ENCODE measurements at places on chromosomes 6 and 20.

GRCh38 chr6:29653452-29654038 is 3.3 kb upstream of the MOG start:
- no peak for DNase-seq

GRCh38 chr6:154592199-154592860 is 81.8 kb upstream of the CNKSR3 start:
- DNase-seq, result no peak

GRCh38 chr6:158026054-158026900 is 44.6 kb downstream of the SYNJ2 start:
- peak; percentile 88 for DNase-seq

DNA sequence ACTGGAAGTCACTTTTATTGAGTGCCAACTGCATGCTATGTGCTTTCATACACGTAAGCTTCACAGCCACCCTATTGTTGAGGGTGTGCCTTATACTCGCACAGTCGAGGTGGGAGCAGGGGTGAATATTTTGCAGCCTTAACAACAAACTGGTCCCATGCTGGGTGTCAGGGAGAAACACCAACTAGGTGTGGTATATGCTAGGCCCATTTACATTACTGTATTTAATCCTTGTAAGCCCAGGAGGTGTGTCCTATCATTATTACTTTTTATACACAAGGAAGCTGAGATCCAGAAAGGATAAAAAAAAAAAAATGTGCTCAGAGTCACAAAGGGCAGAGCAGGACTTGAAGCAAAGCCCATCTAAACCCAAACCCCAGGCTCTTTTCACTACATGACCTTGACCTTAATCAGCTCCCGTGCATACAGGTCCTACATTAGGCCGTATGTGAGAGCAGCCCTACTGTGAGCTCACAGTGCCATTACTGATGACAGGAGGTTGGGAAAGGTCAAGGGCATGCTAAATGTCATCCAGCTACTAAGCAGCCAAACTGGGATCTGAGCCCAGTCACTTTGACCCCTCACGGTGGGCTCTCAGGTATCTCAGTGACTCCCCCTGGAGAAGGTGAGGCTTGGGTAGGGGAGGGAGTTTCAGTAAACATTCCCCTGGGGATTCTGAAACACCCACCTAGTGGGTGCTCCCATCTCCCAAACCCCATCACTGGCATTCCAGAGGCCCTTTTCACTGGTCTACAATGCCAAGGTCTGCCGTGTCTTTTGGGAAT is 61.7 kb downstream of the BFSP1 start:
- DNase-seq, result no peak

DNA sequence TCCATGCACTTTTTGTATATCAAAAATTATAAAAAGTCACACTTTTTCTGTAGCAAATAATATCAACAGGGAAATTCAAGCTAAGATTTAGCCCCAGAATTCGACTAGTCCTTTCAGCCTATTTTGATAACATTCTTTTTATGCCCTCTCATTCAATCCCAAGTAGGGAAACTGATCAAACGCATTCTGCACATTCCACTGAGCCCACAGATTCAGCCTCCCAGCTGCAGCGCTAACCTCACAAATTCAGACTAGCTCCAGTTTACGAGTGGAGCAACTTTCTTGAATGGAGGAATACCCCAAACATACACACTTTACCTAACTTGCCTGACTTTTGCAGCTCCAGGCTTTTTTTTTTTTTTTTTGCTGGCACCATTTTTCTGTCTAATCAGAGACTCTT is 70.3 kb upstream of the HEY2 start:
- DNase-seq, result no peak

- DNase-seq, result no peak
Measured at GRCh38 chr6:17101422-17102257, at the start of gene STMND1. Gene STMND1, plus strand, starts transcription at chr6:17102050. Its CDS starts 208 bp downstream, at chr6:17102258.

- DNase-seq, result no peak
Measured at GRCh38 chr20:53668992-53669391, 75.4 kb upstream of the ZNF217 start.

DNA sequence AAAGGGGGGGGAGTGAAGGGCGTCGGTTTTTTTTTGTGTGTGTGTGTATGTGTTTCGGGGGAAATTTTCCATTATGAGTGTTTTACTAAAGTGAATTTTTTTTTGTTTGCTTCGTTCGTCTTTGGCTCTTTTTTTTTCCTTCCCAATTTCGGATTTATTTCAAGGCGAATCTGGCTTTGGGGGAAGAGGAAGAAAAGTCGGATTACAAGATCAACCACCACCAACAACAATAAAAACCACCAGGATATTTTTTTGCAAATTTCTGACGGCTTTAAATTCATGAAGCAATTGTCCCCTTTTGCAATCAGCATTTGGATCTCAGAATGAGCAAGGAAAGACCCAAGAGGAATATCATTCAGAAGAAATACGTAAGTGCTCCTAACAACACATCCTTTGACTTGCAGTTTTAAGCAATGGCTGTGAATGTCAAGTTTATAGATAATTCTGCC is 372 bp downstream of the JARID2 start:
- DNase-seq, result no peak

GRCh38 chr6:41677124-41677921 is 39.1 kb downstream of the MDFI start:
- DNase-seq, result no peak

DNA sequence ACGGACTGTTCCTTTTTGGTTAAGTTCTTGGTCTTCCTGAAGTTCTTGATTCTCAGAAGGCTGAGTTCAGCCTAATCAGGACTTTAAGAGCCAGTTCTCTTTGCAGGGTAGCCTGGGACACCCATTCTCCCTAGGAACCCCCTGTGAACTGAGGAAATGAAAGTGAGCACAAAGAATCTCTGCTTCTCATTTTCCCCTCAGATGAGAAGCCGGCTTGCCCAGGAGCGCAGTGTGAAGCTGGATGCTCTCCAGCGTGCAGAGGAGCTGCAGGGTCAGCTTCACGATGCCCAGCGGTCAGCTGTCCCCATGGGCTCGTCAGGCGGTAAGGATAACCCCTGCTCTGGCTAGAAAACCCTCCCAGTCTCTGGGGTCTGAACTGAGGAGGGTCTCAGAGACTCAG is 34.0 kb downstream of the CD164 start:
- no peak for DNase-seq

- no peak for DNase-seq
Measured at GRCh38 chr20:11411765-11412164, 505.9 kb upstream of the BTBD3 start.

DNA sequence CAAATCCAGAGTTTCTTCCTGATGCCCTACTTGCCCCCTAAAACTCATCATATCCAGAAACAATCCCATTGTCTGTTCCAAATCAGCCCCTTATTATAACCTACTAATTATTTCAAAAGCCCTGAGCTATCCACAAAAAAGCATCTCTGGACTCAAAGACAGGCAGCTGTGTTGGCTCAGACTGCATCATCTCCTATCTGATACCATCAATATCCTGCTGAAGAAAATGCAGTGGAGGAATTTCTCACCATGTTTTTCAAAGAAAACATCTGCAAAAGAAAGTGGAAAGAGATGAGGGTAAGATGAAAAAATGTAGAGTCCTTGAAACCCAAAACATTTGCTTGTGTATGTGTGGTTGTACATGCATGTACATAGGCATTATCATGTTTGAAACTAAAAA is 153.0 kb upstream of the DEFB112 start:
- no peak for DNase-seq

DNA sequence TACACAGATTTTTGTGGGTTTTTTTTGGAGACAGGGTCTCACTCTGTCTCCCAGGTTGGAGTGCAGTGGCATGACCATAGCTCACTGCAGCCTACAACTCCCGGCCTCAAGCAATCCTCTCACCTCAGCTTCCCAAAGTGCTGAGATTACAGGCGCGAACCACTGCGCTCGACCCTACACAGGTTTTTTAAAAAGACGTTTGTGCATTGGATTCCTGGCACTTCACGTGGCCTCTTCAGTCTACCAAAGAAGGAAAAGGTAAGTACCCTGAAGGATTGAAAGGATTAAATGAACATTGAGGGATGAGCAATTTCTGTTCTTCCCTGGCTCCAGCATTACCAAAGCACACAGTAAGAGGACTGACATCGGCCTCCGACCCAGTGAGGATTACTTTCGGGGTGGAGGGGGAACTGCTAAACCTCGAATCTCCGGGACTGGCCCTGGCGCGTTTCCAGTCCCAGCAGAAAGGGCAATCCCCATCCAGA is 556 bp upstream of the YWHAB start:
- DNase-seq, result no peak

DNA sequence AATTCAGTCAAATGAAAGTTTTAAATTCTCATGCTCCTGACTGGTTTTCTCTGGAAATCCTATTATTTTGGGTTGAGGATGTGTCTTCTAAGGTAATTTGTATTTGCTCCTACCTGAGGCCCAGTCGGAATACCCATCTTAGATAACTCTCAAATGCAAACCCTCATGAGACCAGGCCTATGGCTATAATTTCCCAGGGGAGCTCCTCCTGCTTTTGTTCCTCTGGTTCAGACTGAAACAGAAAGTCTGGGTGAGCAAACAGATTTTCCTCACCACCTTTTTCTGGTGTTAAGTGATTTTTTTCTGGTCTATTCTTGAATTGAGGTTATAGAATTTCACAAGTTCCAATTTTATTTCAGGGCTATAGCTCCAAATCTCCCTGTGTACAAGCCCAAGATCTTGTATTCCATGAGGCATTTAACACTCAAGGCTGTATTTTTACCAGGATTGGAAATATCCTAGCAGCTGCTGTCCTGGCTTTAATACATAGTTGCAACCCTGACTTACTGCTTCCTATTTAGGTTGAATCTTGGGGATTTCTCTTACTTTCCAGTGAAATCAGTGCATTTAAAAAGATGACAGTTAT is 169.1 kb upstream of the PTCHD4 start:
- no peak for DNase-seq

GRCh38 chr6:13243033-13243432 is 85.3 kb downstream of the TBC1D7 start:
- DNase-seq, result peak; percentile 31

DNA sequence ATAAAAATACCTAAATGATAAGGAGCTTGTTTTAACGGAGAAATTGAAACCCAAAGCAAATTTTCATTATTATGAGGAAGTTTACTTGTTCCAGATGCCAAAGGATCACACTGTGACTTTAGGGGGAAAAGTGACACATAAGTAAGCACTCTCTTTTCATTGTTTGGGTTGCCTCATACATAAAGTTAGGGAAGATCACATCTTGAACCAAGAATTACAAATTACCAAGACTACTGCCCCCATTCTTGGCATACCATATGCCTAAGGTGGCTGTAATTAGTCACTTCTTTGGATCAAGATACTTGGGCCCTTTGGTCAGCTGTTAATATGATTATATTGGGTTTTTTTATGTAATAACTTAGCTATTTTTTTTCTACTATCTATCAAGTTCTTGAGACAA is 269.0 kb downstream of the COL12A1 start:
- DNase-seq, result peak; percentile 47

DNA sequence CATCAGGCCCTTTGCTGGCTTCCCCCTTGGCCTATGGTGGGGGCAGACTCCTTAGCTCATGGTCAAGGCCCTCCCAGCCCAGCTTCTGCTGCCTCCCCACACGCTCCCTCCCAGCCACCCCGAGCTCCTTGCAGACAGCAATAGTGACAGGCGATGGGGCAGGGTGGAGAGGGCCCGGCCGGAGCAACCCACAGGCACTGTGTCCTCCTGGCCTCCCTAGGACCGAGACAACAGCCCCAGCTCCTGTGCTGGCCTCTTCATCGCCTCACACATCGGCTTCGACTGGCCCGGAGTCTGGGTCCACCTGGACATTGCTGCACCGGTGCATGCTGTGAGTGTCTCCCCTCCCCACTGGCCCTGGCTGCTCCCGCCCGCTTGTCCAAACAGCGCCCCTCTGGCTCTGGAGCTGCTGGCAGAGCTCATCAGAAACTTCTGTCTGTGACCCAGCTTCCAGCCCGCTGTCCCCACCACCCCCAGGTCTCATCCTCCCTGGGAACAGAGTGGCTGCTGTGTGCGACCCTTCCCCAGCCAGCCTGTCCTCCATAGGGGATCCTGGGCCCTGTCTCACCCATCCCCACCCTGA is 21.8 kb downstream of the NPEPL1 start:
- DNase-seq, result no peak

- DNase-seq, result no peak
Measured at GRCh38 chr20:22214296-22214695, 370.1 kb downstream of the FOXA2 start.

DNA sequence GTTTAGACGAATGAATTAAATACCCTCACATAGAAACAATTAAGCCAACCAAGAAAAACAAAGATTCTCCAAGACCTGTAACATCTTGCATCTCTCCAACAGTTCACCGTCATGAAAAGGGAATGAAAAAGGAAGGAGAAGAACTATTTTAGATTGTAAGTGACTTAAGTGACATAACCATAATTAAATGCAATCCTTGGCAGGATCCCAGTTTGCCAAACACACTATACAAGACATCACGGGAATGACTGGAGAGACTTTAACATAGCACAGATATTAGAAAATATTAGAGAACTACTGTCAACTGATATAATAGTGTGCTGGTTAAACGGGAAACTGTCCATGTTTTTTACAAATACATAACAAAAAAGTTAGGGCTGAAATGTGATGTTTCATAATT is 22.2 kb downstream of the EPB41L2 start:
- DNase-seq, result no peak

- peak; percentile 20 for DNase-seq
Measured at GRCh38 chr6:20455251-20455940, 53.7 kb downstream of the E2F3 start.

DNA sequence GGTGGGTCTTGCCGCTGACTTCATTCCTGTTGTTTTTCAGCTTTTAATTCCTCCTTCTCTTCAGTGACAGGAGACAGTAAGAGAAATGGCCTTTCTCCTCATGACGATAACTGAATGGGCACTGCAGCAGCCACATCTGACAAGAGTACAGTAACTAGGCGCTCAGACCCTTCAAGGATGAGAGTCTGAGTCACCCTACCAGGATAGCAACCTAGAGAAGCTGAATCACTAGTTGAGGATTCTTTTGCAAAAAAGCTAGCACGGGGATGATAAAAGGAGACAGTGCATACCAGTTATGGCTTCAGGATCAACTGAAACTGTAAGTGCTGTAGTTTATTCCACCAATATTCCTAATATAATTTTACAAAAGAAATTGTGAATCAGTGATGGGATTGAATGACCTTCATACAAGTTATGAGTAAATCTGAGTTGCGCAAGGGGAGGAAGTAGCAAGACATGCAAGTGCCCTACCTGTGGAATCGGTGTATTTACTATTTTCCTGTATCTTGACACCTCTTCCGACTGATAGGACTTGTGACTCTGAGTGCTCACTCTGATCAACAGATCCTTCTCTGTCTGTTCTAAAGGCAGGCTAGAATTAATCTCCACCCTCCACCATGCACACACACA is 161.8 kb upstream of the GRIK2 start:
- no peak for DNase-seq

GRCh38 chr6:75666592-75666991 is 64.9 kb downstream of the SENP6 start:
- no peak for DNase-seq

Data from BJ (cell line).